ENCODE measurements at places on chromosomes 7 and 10. TPM values are rescaled to one million over a fixed set of nuclear protein-coding genes. Genes with fewer than 3 reads are reported as not detected.

COL17A1 gene
- total RNA-seq: 3.6 TPM

PBLD gene
- 9.7 TPM for total RNA-seq

THNSL1 gene
- 7.4 TPM for total RNA-seq

PRF1 gene
- total RNA-seq: 0.13 TPM

CCDC126 gene
- 13.7 TPM for total RNA-seq

ANKRD30A gene
- not detected for total RNA-seq

AGR3 gene
- 2.1 TPM for total RNA-seq

ATG9B gene
- total RNA-seq: 11.8 TPM

MRLN gene
- not detected for total RNA-seq

SPAM1 gene
- not detected for total RNA-seq

OPALIN gene
- total RNA-seq: not detected

- no peaks in the 10 kb centered on the region for H3K27me3 ChIP-seq
- H3K36me3 ChIP-seq: no peaks in the 10 kb centered on the region
- H3K27ac ChIP-seq: no peak overlapping the region
- no peak for DNase-seq
Observed at GRCh38 chr7:3998060-3998459, 684.0 kb upstream of the FOXK1 start.

GRCh38 chr10:17831896-17832295 lies 22.7 kb downstream of the MRC1 start:
- H3K4me3 ChIP-seq: no peak overlapping the region
- H3K27ac ChIP-seq: no peak overlapping the region
- H3K27me3 ChIP-seq: no peaks in the 10 kb centered on the region
- peaks cover 5% of the 10 kb centered on the region for H3K4me1 ChIP-seq
- no peak for DNase-seq

DNA sequence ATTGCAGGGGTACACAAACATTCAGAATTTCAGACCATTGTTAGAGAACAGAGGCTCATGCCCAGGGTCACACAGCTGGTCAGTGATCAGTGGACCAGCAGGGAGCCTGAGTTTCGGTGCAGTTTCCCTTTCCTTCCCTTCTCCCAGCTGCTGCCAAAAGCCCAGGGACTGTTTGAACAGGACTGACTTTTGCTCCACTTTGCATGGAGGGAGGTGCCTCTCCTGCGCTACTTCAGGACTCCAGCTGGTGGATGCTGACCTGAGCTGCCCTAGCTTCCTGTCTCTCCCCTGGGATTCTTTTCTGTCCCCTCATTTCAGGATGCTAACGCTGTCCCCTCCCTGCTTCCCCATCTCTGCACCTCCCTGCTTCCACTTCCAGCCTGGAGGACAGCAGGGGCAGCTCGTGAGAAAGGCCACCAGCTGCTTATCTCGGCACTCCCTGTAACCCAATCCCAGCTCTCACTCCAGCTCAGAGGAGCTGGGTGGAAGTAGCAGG lies 14.5 kb downstream of the SH2D4B start:
- H3K27me3 ChIP-seq: peaks cover 13% of the 10 kb centered on the region
- no peak for DNase-seq
- no peaks in the 10 kb centered on the region for H3K36me3 ChIP-seq
- H3K4me1 ChIP-seq: no peaks in the 10 kb centered on the region

DNA sequence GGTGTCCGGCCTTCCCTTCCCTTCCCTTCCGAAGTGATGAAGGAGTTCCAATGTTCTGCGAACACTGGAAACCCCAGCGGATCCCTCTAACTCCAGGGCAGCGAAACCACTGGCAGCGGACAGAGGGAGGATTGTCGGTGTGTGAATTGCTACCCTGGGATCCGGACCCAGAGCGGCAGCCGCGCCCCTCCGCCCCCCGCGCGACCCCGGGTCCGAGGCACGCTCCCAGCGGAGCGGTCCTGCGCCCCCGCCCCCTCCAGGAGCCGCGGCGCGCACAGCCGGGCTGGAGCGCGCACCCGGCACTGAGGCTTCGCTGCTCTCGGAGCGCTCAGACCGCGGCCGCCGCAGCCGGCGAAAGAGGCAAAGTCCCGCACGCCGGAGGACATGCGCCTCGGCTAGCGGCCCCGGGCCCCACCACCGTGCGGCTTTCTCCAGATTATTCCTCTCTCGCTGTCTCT lies at the start of gene PTPRZ1:
PTPRZ1 (plus strand) TSS at position 331 of the 458 bp plus-strand sequence. CDS start 339 bp downstream, outside the sequence.
- H3K27me3 ChIP-seq: peaks cover 69% of the 10 kb centered on the region
- peak within 1 kb of the TSS; percentile 89 for H3K4me3 ChIP-seq
- peak within 1 kb of the TSS; percentile 22 for H3K27ac ChIP-seq
- peaks cover 16% of the 10 kb centered on the region for H3K4me1 ChIP-seq

GRCh38 chr10:6119423-6119822 lies 30.6 kb downstream of the RBM17 start:
- no peaks in the 10 kb centered on the region for H3K27me3 ChIP-seq
- DNase-seq: no peak
- peaks cover 18% of the 10 kb centered on the region for H3K4me1 ChIP-seq
- H3K27ac ChIP-seq: peak overlapping the region; percentile 8

- no peak for DNase-seq
- no peak overlapping the region for H3K4me3 ChIP-seq
- H3K27ac ChIP-seq: no peak overlapping the region
- no peaks in the 10 kb centered on the region for H3K36me3 ChIP-seq
Observed at GRCh38 chr7:12747687-12748306, 60.4 kb downstream of the ARL4A start.

GRCh38 chr10:4307910-4308309 lies 518.1 kb upstream of the AKR1E2 start:
- H3K27me3 ChIP-seq: no peaks in the 10 kb centered on the region
- peaks cover 3% of the 10 kb centered on the region for H3K4me1 ChIP-seq
- H3K27ac ChIP-seq: no peak overlapping the region
- H3K36me3 ChIP-seq: no peaks in the 10 kb centered on the region
- no peak for DNase-seq

GRCh38 chr7:37047260-37047659 lies 323.0 kb upstream of the AOAH start:
- no peak overlapping the region for H3K4me3 ChIP-seq
- no peaks in the 10 kb centered on the region for H3K36me3 ChIP-seq
- no peaks in the 10 kb centered on the region for H3K27me3 ChIP-seq
- peaks cover 9% of the 10 kb centered on the region for H3K4me1 ChIP-seq

- H3K4me3 ChIP-seq: no peak overlapping the region
- peaks cover 24% of the 10 kb centered on the region for H3K4me1 ChIP-seq
- peaks cover 8% of the 10 kb centered on the region for H3K36me3 ChIP-seq
- no peak for DNase-seq
- no peaks in the 10 kb centered on the region for H3K27me3 ChIP-seq
Observed at GRCh38 chr7:18667466-18667865, 171.9 kb downstream of the HDAC9 start.

- H3K27ac ChIP-seq: no peak overlapping the region
- peaks cover 16% of the 10 kb centered on the region for H3K4me1 ChIP-seq
- H3K27me3 ChIP-seq: peaks cover 46% of the 10 kb centered on the region
- DNase-seq: no peak
- peak overlapping the region; percentile 78 for H3K4me3 ChIP-seq
Observed at GRCh38 chr7:22550514-22551030, 50.6 kb upstream of the STEAP1B start.

GRCh38 chr10:84762754-84763394 lies 434.5 kb downstream of the CCSER2 start:
- peaks cover 16% of the 10 kb centered on the region for H3K27me3 ChIP-seq
- H3K4me1 ChIP-seq: no peaks in the 10 kb centered on the region
- peak overlapping the region; percentile 22 for H3K4me3 ChIP-seq
- no peak overlapping the region for H3K27ac ChIP-seq

DNA sequence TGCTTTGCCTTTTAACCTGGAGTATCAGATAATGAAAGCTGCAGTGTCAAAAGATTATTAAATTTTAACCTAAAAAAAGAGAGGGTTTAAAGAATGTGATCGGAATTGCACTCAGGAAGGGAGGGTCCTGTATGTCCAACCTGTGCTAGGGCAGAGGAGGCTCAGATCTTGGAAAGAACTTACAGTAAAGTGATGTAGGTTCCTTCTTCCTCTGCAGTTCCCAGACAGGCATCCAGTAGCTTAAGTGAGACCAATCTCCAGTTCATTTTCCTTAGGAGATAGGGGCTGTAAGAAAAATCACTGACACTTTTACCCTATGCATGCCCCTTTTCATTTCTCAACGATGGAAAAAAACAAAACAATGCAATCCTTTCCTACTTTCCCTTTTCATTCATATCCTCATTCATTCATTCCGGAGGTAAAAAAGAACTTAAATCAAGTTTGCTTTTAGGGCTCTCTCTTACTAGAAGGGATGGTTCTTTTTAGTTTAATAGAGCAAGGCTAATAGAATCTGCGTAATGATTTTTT lies 28.3 kb downstream of the EXOC6 start:
- H3K4me3 ChIP-seq: no peak overlapping the region
- no peak for DNase-seq
- no peak overlapping the region for H3K27ac ChIP-seq
- no peaks in the 10 kb centered on the region for H3K36me3 ChIP-seq
- no peaks in the 10 kb centered on the region for H3K27me3 ChIP-seq
- H3K4me1 ChIP-seq: no peaks in the 10 kb centered on the region

- H3K27ac ChIP-seq: no peak overlapping the region
- no peak for DNase-seq
- peaks cover 15% of the 10 kb centered on the region for H3K27me3 ChIP-seq
- H3K36me3 ChIP-seq: no peaks in the 10 kb centered on the region
Observed at GRCh38 chr10:116877391-116877790, 28.1 kb downstream of the ENO4 start.

- no peaks in the 10 kb centered on the region for H3K36me3 ChIP-seq
- no peaks in the 10 kb centered on the region for H3K27me3 ChIP-seq
- H3K27ac ChIP-seq: no peak overlapping the region
- H3K4me3 ChIP-seq: no peak overlapping the region
- DNase-seq: no peak
- H3K4me1 ChIP-seq: no peaks in the 10 kb centered on the region
Observed at GRCh38 chr7:48398191-48398590, 226.9 kb downstream of the ABCA13 start.

GRCh38 chr10:80893256-80893655 lies 355.6 kb downstream of the SH2D4B start:
- no peak for DNase-seq
- no peaks in the 10 kb centered on the region for H3K27me3 ChIP-seq
- no peak overlapping the region for H3K4me3 ChIP-seq
- no peaks in the 10 kb centered on the region for H3K36me3 ChIP-seq

DNA sequence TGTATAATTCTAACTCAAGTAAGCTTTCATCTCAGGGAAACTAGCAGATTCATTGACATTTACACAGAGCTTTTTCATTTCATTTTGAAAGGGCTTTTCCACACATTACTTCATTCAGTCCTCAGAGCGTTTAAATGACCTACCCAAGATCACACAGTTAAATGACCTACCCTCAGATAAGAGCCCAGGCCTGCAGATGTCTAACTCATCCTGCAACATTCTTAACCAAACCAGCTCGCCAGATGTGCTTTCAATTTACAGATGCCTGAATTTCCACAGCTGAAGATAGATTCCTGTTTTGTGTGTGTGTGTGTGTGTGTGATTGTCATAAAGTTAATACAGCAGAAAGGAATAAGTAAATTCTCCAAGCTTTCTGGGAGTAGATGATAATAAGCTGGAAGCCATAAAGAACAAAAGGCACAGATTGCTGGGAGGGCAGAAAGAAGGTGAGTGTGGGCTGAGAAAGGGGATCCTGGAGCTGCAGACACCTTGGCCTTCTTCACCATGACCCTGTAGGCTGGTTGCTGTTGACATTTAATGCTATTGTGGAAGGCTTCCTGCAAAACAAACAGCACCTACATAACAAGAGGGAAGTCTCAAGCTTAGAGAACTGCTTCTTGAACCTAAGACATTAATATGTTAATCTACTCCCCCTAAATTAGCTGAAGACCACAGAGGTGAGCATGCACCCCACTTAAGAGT lies 489.7 kb upstream of the CELF2 start:
- peaks cover 16% of the 10 kb centered on the region for H3K4me1 ChIP-seq
- no peak overlapping the region for H3K4me3 ChIP-seq
- no peak overlapping the region for H3K27ac ChIP-seq
- no peaks in the 10 kb centered on the region for H3K36me3 ChIP-seq
- DNase-seq: no peak

GRCh38 chr10:79984851-79985250 lies 35.9 kb upstream of the SFTPD start:
- peak overlapping the region; percentile 18 for H3K27ac ChIP-seq
- H3K4me3 ChIP-seq: no peak overlapping the region
- H3K4me1 ChIP-seq: peaks cover 56% of the 10 kb centered on the region
- no peak for DNase-seq
- H3K27me3 ChIP-seq: peaks cover 18% of the 10 kb centered on the region
- H3K36me3 ChIP-seq: peaks cover 9% of the 10 kb centered on the region

- H3K4me1 ChIP-seq: peaks cover 28% of the 10 kb centered on the region
- H3K27ac ChIP-seq: no peak overlapping the region
- no peaks in the 10 kb centered on the region for H3K27me3 ChIP-seq
- no peak for DNase-seq
- no peaks in the 10 kb centered on the region for H3K36me3 ChIP-seq
- no peak overlapping the region for H3K4me3 ChIP-seq
Observed at GRCh38 chr7:36787933-36788378, 63.7 kb upstream of the AOAH start.

GRCh38 chr10:7626283-7626682 lies 40.5 kb downstream of the ITIH5 start:
- H3K27ac ChIP-seq: no peak overlapping the region
- no peaks in the 10 kb centered on the region for H3K4me1 ChIP-seq
- H3K27me3 ChIP-seq: peaks cover 2% of the 10 kb centered on the region

Data from mesothelial cell of epicardium (in vitro differentiated cells).